Femur (tissue), 1 donor: ENCODE measurements at places on chromosomes 5 and 9.

DNA sequence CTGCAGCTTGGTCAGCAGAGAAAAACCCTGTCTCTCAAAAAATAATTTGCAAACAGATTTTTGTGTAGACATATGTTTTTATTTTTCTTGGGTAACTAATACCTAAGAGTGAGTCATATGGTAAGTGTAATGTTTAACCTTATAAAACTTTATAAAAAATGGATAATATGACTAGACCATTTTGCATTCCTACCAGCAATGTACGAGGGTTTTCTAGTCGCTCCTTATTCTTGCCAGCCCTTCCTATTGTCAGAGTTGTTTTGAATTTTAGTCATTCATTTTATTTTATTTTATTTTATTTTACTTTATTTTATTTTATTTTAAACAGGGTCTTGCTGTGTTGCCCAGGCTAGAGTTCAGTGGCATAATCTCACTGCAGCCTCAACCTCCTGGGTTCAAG, 37.8 kb downstream of the RABGAP1 start:
- DNase-seq, result no peak

- no peak for DNase-seq
Observed at GRCh38 chr9:6655036-6655435, 9.5 kb upstream of the GLDC start.

GRCh38 chr5:139895647-139896046, 100.0 kb downstream of the PSD2 start:
- no peak for DNase-seq

GRCh38 chr9:124264823-124265233, 7.1 kb downstream of the NEK6 start:
- DNase-seq, result no peak

DNA sequence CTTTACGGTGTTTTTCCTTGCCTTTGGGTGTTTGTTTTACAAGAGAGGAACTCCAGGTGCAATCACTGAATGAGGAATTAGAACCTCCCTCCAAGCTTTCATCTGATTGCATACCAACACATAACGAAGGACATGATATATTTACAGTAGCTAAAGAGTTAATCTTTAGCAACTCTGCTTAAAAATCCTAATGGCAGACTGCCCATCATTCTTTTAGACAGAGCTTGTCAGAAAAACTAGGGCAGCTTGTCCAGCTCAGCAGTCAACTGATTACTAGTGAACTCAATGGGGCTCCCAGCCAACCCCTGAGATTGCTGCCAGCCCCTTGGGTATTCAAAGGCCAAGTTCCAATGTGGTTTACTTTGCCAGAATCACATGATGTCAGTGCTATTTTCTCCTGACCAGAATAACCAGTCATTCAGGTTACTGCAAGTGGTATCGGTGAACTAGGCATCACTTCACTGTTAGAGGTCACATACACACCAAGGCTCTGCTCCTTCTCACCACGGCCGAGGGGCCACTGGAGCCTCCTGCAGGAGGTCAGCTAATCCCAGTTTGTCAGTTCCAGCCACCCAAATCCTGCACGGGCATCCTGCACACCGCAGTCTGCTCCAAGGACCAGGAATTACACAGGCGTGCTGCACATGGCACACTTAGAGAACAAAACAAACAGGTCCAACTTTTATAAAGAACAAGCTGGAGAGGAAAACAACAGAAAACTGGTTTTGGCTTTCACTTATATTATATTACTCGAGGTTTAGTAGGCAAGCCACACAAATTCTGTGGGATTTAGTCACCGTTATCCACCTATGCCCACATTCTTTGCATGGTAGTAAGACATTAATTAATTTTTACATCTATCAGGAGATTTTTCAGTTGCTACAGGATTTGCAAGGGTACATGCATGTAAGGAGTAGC, 62.5 kb downstream of the NFIB start:
- peak; percentile 72 for DNase-seq
